NCI-H2171 treated with DMSO at 0.1 percent for 48 hours (cell line): ENCODE measurements at places on chromosomes 2 and 18.
A peak's percentile ranks its signal among the peaks of the same experiment; 100 is the strongest.

DNA sequence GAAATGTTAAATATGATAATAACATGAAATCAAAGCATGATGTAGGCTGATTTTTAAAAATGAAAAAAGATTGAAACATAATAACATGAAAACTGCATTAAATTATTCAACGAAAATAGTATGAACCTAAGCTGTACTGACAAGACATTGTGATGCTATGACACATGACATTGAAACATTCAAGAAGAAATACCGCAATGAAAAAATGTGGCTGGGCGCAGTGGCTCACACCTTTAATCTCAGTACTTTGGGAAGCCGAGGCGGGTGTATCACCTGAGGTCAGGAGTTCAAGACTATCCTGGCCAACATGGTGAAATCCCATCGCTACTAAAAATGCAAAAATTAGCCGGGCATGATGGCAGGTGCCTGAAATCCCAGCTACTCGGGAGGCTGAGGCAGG is 14.6 kb downstream of the CXCR1 start:
- no peak for DNase-seq

GRCh38 chr2:230471074-230471473 is 55.1 kb downstream of the SP100 start:
- no peak for DNase-seq

GRCh38 chr2:46841621-46842020 is 74.0 kb downstream of the MCFD2 start:
- DNase-seq = no peak

DNA sequence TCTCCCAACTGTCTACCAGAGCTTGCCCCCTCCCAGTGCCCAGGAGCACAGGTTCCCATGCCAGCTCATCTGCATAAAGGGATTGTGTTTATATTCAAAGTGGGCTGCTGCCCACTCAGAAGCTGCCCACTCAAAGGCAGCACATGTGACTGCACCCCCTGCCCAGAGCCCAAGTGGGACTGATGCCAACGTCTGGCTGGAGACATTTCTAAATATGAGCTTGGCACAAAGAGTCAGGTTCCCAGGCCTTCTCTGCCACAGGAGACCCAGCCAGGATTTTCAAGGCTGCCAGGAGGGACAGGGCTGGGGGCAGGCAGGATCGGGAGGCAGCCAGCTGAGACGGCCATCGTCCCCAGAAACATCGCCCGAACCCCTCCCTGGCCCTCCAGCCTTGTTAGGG is 67.1 kb downstream of the ZBTB7C start:
- DNase-seq = peak; percentile 39

GRCh38 chr2:200655918-200656580 is 70.2 kb downstream of the AOX1 start:
- no peak for DNase-seq

GRCh38 chr2:18626958-18627650 is 37.7 kb upstream of the NT5C1B start:
- no peak for DNase-seq

GRCh38 chr2:15642011-15642814 is 50.5 kb downstream of the DDX1 start:
- DNase-seq = no peak
